ENCODE measurements at places on chromosomes 3 and 15.
A peak's percentile ranks its signal among the peaks of the same experiment; 100 is the strongest.

DNA sequence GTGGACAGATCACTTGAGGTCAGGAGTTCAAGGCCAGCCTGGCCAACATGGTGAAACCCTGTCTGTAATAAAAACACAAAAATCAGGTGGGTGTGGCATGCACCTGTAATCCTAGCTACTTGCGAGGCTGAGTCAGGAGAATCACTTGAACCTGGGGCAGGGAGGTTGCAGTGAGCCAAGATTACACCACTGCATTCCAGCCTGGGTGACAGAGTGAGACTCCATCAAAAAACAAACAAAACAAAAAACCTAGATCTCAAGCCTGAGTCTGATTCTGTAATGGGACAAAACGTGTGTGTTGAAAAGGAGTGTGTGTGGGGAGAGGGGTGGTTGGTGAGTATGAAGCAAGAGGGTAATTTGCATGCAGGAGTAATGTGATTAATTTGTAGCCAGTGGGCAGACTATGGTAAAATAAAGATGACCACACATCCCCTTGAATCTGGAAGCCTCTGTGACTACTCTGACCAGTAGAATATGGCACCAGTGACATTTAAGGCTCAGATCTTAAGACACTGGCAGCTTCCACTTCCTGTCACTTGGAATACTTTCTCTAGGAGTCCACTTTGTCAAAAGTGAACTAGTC is 18.4 kb upstream of the OPA1 start:
- no peak for DNase-seq

GRCh38 chr15:50149090-50149489 is 30.1 kb upstream of the ATP8B4 start:
- DNase-seq = no peak

DNA sequence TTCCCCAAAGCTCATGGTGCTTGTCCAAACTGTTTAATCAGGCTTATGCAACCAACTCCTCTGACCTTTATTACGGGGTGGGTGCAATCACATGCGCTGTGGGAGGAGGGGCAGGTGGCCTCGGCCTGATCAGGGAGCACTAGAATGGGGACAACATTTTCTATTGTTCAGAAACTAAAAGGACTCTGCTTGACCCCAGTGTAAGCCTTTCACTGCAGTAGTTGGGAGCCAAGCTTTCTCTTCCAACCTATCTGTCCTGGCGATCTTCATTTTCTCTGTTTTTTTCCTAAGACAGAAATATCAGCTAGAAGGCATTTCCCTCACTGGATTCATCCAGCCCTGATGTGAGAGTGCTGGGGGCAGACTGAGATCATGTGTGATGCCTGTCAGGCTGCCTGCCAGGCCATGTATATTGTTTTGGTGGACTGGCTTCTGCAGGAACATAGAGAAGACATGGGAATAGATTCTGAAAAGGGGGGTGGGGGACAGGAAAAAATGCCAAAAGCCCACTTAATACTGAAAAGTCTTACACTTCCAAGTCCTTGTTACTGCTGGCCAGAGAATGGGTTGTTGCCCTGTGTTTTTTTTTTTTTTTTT is 627.0 kb upstream of the TBL1XR1 start:
- peak; percentile 79 for DNase-seq

DNA sequence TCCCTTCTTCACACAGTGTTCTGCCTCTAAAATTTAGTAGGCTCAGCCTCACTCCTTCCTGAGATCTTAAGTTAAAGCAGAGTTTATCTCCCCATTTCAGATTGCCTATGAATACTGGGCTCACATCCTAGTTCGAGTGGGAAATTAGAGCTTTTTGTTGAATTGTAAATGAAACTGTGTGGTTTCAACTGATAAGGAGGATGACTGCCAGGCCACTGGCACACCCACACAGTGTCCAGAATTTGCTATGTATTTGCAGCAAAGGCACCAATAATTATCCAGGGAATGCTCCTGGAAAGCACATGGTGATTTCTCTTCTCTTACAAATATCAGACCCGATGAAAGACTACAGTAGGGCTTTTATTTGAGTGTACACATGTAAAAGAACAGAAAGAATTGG is 308.1 kb upstream of the COL8A1 start:
- DNase-seq = peak; percentile 79

DNA sequence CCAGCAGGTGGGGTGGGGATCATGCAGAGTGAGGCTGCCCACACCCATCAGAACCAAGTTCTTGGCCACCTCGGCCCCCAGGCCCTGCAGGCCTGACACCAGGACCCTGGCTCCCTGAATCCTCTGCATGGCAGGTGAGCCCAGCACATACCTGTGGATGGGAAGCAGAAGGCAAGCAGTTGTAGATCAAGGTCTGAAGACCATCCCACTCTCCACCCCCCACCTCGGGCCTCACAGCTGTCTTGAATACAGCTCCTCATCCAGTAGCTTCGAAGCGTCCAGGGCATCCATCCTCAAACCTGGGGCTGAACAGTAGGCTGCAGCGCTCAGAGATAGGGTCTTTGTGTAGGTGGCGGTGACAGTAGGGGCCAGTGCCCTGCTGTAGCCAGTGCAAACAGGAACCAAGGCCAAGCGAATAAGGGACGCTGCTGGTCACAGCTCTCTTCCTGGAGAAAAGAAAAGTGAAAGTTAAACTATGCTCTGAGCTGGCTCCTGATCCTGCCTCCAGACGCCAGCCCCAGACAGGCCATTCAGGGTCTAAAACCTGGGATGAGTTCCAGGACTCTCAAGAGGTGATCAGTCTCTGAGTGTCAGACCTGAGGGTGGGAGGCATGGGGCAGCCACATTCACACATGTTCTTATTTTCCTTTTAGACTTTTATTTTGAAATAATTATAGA is at the start of gene UBA7:
Gene UBA7 (minus strand): TSS at position 457 of the 678 bp plus-strand sequence. CDS start 166 bp downstream, at position 291.
- DNase-seq = peak; percentile 73

GRCh38 chr3:53137835-53138446 is 7.7 kb upstream of the RFT1 start:
- no peak for DNase-seq

DNA sequence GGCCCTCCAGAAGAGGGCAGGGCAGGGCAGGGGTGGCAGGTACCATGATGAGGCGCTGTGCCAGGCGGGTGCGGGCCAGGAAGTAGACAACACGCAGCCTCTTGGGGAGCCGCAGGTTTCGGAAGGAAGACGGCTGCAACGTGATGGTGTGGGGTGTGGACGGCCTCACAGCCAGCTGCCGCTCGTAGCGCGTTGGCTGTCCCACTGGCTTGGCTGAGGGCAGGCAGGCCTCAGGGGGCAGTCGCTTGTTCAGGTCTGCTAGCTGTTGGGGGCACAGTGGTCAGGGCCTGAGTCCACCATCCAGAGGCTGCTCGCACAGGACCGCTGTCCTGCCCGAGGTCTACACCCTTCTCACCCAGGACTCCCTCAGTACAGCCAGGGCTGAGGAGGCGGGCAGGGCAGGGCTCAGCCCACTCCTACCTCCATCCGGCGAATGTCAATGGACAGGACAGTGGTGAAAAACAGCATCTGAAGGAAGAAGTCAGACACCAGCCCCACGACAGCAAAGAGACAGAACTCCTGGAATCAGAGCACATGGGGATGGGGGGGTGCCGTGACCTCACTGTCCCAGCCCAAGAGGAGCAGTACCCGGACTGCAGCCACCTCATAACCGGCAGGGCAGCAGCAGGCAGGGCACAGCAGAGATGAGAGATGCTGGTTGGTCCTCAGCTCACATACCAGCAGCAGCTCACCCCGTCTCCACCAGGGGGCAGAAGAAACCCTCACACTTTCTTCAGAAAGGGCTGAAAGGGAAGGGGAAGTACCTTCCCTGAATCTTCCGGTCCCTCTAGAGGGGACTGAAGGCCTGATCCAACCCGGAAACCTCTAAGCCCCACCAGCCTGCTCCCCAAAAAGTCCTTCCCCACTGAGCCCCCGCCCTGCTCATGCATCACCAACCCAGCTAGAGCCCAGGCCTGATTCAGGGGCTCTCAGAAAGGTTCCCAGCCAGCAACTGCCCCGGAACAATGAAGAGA is 40.0 kb downstream of the PTPN23 start:
- peak; percentile 93 for DNase-seq

GRCh38 chr3:127925384-127925783 is 10.4 kb downstream of the KBTBD12 start:
- no peak for DNase-seq

DNA sequence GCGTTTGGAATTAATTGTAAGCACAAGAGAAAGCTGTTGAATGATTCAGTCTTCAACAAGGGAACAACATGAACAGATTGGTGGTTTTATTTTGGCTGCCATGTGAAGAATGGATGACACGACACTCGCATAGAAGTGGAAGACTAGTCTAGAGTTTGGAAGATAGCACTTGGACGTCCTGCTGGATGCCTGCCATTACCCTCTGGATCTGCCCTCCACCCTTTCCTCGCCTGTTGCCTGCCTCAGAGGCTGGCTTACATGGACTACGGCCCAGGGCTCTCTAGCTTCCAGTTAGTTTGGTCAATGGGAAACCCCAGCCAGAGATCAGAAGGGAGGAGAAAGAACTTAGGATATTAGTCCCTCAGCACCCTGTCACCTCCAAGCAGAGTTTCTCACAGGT is 493.5 kb downstream of the FHIT start:
- no peak for DNase-seq

GRCh38 chr15:31458596-31459399 is 132.2 kb downstream of the KLF13 start:
- peak; percentile 51 for DNase-seq

GRCh38 chr3:58176827-58177489 is 33.8 kb downstream of the DNASE1L3 start:
- no peak for DNase-seq

DNA sequence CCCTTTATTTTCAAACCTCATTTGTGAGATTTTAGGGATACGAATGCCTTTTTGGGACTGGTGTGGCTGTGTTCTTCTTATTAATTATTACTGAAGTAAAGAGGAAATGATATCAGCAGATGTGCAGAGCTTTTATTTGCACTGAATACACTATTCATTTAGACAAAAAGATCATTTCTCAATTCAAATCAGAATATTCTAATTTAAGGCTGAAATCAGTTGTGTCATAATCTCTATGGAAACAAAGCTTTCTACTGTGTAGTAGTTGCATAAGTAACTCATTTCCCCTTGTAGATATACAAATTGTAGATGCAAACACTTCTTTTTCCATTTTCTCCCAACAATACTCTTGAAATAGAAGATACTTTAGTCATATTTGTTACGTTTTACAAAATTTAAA is 56.0 kb downstream of the PDE8A start:
- no peak for DNase-seq

GRCh38 chr15:53535886-53536285 is 223.6 kb downstream of the WDR72 start:
- DNase-seq = no peak

GRCh38 chr15:33859992-33860545 is 108.2 kb upstream of the CHRM5 start:
- DNase-seq = no peak

- DNase-seq = no peak
Observed at GRCh38 chr3:146770301-146770700, 165.2 kb upstream of the PLSCR5 start.

DNA sequence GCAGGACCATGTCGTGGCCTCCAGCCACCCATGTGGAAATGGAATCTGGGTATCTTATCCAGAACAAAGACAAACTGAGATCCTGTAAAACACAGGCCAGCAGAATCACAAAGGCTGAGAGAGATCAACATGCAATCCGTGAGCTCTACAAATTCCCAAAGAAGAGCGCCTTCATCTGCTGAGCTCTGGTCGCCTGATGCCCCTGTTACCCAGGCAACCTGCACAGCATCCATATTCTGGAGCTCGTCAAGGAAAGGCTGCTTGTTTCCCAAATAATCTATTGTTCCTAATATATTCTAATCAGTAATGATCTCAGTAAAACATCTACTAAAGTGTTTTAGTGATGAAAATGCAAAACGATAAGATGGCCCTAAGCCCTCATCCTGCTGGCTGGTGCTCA is 133.6 kb downstream of the OCA2 start:
- DNase-seq = no peak

DNA sequence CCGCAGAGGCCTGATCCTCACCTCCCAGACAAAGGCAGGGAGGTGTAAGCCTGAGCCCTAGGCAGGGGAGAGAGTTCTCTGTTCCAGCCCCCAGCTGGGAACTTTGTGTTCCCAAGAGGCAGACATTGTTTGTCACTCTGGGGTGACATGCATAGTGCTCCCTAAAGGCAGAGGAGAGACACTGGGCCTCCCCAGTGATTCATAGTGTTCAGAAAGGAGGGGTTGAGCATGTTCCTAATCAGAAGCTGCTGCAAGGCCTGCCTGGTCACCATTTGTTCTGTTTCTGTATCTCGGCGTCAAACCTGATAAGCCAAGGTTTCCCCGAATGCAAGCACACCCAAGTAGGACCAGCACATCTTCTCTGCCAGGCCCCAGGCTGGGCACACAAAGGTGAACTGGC is 24.0 kb upstream of the SLC6A6 start:
- no peak for DNase-seq

Measured in cardiac fibroblast (primary cell).